ENCODE measurements at places on chromosomes 7 and 10.

- DNase-seq = no peak
Measured at GRCh38 chr7:102942181-102942866, 29.5 kb downstream of the LRRC17 start.

GRCh38 chr10:121459622-121460453, 138.4 kb downstream of the FGFR2 start:
- no peak for DNase-seq

DNA sequence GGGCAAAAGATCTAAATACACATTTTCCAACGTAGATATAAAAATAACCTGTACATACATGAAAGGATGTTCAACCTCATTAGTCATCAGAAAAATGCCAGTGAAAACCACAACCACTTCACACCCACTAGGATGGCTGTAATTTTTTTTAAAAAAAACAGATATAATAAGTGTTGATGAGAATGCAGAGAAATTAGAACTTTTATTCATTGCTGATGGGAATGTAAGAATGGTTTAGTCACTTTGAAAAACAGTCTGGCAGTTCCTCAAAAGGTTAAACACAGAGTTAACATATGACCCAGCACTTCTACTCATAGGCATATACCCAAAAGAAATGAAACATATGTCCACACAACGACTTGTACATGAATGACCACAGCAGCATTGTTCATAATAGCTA, 32.3 kb upstream of the PRKCQ start:
- DNase-seq = no peak

- DNase-seq = no peak
Measured at GRCh38 chr10:29443745-29444523, 155.1 kb downstream of the LYZL1 start.

GRCh38 chr7:82517050-82517449, 73.5 kb upstream of the CACNA2D1 start:
- DNase-seq = no peak

GRCh38 chr7:50656141-50656895, 91.1 kb upstream of the DDC start:
- no peak for DNase-seq

DNA sequence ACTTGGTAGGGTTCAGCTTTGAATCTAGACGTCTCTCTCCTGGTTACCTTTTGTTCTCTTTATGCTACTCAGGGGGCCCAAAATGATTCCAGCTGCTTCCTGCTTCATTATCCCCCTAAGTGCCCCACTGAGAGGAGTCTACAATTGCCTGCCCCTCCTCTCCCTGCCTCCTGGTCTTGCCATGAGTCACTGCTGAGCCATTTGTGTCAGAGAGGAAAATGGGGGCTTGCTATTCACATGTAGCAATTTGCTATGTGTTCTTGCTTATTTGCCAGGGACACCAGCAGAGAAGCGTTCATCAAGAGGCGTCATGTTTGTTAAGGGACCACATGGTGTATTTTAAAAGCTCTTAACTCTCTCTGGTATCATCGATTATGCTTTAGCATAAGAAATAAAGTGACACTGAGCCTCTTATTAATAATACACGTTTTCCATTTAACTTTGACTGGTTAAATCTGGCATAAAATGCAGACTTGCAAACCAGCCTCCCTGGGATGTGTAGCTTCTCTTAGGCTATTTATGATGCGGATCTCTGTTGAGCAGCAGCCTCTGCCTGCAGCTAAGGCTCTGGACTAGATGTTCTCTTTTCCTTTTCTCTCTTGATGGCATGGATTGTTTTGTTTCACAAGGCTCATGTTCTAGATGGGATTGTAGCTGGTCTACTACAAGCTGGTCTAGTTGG, 239.3 kb downstream of the AUTS2 start:
- DNase-seq = no peak

DNA sequence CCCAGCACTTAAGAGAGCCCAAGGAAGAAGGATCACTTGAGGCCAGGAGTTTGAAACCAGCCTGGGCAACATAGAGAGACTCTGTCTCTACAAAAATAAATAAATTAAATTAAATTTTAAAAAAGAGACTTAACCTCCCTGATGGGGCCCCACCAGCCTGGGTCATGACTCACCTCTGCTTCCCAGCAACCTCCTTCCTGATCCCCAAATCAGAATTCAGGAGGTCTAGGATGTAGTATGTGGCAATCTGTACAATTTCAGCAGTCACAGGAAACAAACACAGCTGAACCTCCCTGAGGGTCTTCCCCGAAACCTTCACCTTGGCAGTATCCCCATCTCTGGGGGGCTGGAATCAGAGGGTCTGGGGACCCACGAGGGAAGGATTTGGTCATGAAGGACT, 9.7 kb upstream of the PPP1R35 start:
- DNase-seq = no peak

GRCh38 chr7:18555120-18555519, 59.6 kb downstream of the HDAC9 start:
- DNase-seq = no peak

All from stimulated activated CD4-positive, alpha-beta T cell treated with anti-CD3 and anti-CD28 coated beads, TNF-alpha, amount 100 ng/mL, for 4 hours (primary cell).